ENCODE measurements at places on chromosomes 11 and 22. TPM values are rescaled to one million over a fixed set of nuclear protein-coding genes. Genes with fewer than 3 reads are reported as not detected.

SERHL2 gene
- total RNA-seq = 2.6 TPM

LGALS1 gene
- 1,345 TPM for total RNA-seq

NEU3 gene
- 4.5 TPM for total RNA-seq

CACNA1I gene
- not detected for total RNA-seq

SDF2L1 gene
- total RNA-seq = 20.7 TPM

YPEL1 gene
- 4.4 TPM for total RNA-seq

TMEM138 gene
- total RNA-seq = 18.0 TPM

BTBD18 gene
- not detected for total RNA-seq

DNA sequence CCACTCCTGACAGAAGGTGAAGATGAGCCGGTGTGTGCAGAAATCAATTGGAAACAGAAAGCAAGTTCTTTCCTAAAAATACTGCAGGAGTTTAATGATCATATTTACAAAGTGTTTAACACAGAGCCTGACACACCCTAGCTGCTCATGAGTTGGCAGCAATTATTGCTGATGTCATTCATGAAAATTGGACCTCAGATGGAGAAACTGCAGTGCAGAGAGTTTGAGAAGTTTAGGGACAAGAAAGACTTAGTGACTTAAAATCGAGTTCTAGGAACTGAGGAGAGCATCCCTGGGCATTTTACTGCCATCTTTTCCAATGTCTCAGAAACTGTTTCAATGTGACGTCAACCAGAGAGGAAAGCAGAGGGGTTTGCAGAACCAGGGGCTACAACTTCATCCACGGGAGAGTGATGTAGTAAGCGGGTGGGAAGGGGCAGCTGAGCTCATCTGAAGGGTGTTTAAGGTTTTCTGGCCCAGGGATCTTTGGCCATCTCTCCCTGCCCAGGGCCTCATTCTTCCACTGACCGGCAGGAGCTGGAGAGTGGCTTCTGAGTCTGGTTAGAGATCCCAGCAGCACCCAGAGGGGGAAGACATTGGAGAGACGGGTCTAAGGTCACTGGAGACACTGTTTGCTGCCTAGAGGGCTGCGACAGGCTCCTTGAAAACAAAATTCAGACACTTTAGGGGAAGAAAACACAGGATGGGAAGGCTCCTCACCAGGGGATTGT, 21.1 kb upstream of the IGLL5 start:
- no peak for DNase-seq

DNA sequence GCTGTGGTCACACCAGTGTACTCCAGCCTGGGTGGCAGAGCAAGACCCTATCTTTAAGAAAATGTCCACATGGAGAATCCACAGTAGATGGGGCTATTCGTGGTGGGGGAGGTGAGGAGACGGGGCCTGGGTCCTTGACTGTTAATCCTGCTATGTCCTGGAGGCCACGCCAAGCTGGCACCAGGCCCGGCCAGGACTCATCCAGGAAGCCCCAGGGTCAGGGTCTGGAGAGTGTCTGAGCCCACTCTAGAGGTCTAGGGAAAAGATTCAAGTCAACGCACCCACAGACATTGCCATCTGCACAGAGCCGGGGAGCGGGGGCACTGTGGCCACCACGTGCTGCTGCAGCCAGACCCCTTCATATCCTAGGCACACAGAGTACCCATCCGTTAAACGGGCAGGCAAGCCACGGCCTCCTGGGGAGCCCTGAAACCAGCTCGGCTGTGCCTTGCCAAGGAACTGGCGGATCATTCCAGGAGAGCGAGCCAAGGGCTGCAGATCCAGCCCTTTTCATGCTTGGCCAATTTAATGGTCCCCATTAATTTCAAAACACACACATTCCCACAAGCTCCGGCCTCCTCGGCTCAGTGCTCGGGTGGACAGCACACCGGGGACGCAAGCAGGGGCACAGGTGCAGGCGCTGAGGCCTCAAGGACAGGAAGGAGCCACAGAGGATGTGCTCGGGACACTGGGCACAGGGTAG, 24.7 kb downstream of the MACROD1 start:
- no peak for DNase-seq

DNA sequence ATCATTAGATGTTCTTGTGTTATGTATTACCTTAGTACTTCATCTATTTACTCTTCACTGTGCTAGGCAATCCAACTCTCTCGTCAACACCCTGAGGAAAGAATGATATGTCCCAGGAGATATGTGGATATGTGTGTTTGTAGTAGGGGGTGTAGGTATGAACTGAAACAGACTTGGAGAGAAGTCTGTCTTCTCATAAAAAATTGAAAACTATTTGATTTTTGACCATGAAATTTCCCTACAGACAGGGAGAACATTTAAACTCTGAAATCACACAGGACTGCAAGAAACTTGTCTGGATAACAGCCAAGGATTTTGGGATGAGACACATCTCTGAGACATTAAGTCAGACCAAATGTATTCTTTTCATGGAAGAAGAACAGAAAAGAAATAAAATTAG, 967.0 kb upstream of the FAT3 start:
- no peak for DNase-seq

DNA sequence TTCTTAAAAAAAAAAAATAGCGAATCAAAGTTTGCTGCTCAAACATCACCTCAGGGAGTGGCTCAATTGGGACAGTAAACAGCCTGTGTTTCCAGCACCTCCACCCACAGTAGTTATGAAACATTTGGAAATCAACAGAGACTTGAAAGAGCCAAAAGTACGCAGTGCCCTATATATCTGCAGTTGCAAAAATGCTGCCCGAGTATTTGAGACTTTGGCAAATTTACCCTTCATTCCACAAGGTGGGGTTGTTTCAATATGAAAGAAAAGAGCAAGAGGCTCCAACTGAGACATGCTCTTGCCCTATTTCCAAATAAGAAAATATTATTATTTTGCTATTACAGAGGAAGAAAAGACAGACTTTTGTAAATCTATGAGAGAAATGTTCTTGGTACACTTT, 851.1 kb upstream of the RAG2 start:
- DNase-seq = no peak

- no peak for DNase-seq
Measured at GRCh38 chr22:20909543-20910303, 7.5 kb upstream of the CRKL start.

DNA sequence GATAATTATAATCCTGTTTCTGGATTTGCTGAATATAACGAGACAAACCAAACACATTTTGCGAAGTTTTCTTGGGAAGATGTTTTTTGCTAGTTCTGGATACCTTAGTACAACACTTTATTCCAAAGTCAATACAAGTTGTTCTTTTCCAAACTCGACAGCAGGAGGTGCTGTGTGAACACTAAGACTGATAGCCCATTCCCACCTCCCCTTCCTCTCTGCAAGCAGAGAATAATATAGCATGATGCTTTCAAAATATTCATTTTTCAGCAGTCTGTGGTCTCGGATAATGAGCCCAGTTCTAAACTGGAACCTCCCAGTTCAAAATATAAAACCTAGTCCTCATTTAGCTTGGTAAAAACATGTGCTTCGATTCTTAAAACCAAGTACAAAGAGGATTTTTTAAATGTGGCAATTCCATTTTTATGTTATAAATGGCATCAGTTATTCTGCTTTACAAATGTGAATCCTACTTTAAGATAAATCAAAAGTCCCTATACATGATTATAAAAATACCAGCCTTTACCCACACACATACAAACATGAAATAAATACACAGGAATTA, 129.1 kb downstream of the DCDC1 start:
- no peak for DNase-seq

DNA sequence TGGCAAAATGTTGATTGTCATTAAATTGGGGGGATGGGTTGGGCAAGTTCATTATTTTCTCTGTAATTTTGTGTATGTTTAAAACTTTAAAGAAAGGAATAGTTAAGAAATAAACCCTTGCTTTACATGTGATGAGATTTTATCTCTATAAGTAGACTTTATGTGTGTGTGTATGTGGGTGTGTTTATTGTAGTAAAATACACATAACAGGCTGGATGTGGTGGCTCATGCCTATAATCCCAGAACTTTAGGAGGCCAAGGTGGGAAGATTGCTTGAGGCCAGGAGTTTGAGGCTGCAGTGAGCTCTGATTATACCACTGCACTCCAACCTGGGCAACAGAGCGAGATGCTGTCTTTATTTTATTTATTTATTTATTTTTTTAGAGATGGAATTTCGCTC, 83.2 kb downstream of the KIAA1671 start:
- DNase-seq = no peak

GRCh38 chr11:105622016-105622415, 12.1 kb downstream of the GRIA4 start:
- no peak for DNase-seq

GRCh38 chr11:72308226-72309073, 64.5 kb upstream of the PHOX2A start:
- DNase-seq = no peak

- no peak for DNase-seq
Measured at GRCh38 chr22:23789638-23790037, 2.9 kb downstream of the SMARCB1 start.

DNA sequence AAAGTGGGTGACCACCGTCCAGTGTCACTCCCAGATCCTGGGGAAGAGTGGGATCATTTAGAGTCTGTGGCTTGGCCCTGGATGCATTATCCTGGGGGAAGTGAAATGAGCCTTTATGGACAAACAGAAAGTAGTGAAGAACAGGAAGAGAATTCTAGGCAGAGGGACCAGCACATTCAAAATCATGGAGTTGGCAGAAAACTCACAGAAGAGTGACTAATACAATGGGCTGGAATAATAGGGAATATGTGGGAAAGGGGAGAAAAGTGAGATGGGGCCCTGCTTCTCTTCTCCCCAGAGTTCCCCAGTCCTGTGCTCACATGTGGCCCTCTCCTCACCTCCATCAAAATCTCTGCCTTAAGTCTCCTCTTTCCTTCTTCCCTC, 84.3 kb downstream of the CCDC81 start:
- DNase-seq = no peak

DNA sequence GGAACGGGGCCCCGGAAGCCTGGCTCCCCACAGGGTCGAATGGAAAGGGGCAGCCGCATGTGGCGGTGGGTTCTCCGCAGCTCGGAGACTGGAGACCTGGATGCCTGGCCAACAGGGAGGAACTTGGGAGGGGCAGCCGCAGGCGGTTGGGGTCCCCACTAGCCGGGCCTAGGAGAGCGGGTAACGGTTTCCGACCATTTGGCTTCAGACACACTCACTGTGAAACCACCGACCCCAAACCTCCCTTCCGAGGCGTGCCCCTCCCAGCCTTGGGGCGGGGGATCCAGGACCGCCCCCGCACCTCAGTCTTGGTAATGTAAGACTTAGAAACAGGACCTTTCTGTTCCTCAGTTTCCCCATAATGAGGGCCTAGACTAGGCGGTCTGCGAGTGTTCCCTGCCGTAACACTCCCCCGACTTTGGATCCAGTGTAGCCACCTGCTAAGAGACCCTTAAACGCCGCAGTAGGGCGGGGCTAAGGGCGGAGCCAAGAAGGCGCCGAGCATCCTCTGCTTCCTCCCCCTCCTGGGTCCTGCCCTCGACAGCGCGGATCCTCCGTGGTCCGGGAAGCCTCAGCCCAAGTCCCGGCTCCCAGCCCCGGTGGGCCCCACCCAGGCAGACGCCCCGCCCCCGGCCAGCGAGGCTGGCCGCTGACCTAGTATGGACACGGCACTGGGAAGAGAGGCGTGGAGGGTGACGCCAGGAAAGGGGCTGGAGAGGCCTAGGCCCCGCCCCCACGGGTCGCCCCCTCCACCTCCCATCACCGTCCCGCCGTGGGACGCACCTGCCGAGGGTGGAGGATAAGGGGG, 1.8 kb upstream of the RASGRP2 start:
- DNase-seq = peak; percentile 96

GRCh38 chr11:73715541-73715940, 45.3 kb downstream of the RAB6A start:
- no peak for DNase-seq

- no peak for DNase-seq
Measured at GRCh38 chr22:22820626-22821025, 67.0 kb upstream of the IGLL5 start.

DNA sequence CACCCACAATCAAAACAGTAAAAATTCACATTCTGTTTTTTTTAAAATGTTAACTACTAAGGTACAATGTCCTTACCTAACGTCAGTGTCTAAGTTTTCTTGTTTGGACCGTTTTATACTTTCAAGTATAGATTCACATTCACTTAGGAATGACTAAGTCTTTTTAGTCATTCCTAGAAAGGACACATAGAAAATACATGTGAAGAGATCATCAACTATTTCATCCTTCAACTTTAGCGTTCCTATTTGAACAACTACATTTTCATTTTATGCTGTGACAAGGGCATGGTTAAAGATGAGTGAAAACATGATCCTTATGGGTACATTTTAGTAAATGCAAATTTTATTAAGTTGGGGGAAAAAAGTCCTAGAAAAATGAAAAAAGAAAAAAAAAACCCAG, 62.8 kb downstream of the DDX10 start:
- no peak for DNase-seq

DNA sequence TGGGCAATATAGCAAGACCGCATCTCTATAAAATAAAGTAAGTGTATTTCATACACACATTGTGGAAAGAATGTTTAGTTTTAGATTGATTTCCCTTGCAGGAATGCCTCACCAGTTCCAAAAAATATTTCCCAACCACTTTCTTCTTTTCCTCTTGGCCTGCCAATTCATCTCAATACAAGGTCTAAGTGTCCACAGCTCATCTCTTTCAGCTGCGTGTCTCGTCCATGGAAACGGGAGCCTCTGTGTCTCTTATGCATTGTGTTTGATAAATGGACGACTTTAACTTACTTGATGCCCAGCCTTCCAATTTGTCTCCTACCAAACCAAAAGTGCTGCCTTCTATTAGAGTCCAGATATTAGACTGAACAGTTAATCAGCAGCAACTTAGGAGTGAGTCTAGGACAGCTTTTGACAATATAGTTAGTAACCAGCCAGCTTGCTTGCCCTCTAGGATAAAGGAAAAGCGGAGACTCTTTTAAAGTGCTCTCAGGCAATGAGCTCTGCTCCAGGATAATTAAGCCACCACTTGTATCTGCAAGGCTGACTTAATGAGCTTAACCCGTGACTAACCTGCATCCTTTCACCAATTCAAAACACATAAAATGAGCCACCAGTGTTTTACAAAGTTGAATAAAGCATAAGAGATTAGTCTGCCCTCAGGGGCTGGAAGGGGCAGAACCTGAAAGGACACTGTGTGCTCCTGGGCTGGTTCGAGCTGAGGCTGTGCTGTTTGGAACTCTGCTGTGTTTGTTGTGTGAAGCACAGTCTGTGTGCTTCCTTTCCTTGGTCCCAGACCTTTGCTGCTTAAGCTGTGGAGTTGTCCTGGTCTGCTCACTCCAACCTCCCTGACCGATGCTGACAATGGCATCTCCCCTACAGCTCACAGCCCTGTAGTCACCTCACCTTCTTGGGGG, 27.5 kb downstream of the FBXO7 start:
- DNase-seq = no peak

Data from Right ventricle myocardium inferior (tissue), 1 donor.